ENCODE measurements at places on chromosomes 1 and 21.
A peak's percentile ranks its signal among the peaks of the same experiment; 100 is the strongest.

- no peak for DNase-seq
These were observed 30.0 kb downstream of the FAM78B start for GRCh38 chr1:166136699-166137401.

DNA sequence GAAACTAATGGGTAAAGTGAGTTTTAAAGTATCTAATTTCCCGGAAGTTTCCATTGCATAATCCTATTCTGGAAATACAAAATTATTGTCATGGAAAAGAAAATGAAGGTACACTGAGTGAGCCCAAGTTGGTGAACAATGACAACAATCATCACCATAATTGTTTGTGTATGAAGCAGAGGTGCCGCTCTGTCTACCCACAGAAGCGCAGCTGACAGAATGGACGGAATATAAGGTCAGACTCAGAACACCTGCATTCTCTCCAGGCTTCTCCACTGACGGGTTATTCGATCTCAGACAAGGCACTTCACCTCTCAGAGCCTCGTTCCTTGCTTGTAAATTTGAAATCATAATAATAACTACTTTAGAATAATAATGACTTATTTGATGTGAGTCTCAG, 99.1 kb upstream of the NGF start:
- no peak for DNase-seq

GRCh38 chr1:33548319-33548718, 75.9 kb downstream of the ZSCAN20 start:
- DNase-seq: no peak

GRCh38 chr1:115592264-115592663, 49.5 kb upstream of the VANGL1 start:
- no peak for DNase-seq

GRCh38 chr1:31902510-31902860, 35.7 kb downstream of the PTP4A2 start:
- DNase-seq: no peak

DNA sequence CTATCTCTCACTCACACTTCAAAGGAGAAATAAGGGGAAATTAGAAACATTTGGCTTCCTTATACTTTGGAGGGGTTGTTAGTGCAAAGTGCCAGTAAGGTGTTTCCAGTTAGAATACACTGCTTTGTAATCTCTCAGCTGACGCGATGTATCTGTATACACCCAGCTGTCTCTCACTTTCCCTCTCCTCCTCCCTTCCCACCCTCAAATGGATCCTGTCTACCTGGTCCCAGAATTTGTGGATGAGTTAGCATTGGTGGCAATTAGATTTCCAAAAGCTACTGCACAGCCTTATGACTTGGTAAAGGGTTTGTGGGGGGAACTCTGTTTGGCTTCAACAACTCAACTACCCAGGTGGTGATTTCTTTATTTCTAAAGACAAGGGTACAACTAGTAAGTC, 10.5 kb downstream of the ATP1B1 start:
- DNase-seq: no peak

DNA sequence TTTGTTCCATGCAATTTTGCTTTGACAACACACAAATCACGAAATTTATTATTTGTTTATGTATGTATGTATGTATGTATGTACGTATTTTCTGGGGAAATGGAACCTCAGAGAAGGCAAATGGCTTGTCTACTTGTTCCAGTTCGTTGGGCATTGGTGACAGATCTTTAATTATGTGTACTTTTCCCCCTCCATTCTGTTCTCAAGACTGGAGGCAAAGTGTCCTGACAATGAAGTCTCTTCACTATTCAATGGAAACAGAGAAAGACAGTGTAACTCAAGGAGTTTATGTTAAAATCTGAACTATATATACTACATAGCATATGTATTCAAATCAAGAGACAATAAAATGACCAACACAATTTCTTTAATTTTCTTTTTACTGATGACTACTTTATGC, 245.7 kb upstream of the PTBP2 start:
- no peak for DNase-seq

GRCh38 chr1:2373551-2374251, 17.7 kb downstream of the MORN1 start:
- DNase-seq: no peak

- no peak for DNase-seq
These were observed 279.9 kb downstream of the DNM3 start for GRCh38 chr1:172121081-172121717.

DNA sequence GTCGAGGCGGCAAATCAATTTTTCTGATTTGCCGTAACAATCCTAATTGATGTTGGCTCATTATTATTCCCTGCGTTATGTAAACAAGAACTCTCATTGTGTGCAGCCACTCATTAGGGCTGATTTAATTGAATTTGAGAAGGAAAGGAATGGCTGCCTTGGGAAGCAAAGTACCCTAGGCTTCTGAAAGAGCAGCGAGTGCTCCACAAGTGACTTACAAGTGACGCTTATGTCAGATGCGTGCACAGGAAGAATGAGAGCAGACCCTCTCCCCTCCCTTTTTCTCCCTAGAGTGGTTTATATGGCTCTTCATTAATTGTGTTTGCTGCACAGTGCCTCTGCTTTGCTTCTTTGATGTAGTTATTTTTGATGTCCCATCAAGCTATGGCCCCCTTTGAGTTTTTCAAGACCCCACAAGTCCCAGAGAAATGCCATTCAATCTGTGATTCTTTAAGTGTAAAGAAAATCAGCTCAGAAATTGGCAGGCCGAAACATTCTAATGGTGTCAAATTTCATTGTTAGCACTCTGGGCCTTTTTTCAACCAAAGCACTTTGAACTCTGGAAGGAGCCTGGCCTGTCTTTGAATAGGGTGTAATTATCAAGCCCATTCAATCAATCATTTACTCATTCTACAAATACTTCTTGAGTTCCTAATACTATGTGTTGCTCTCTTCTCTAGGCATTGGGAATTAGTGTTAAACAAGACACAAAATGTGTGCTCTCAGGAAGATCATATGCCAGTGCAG, 86.8 kb upstream of the VAV3 start:
- DNase-seq: no peak

- no peak for DNase-seq
These were observed 18.9 kb upstream of the PDXK start for GRCh38 chr21:43699933-43700599.

GRCh38 chr1:147539122-147539575, 2.2 kb upstream of the BCL9 start:
- peak; percentile 92 for DNase-seq

DNA sequence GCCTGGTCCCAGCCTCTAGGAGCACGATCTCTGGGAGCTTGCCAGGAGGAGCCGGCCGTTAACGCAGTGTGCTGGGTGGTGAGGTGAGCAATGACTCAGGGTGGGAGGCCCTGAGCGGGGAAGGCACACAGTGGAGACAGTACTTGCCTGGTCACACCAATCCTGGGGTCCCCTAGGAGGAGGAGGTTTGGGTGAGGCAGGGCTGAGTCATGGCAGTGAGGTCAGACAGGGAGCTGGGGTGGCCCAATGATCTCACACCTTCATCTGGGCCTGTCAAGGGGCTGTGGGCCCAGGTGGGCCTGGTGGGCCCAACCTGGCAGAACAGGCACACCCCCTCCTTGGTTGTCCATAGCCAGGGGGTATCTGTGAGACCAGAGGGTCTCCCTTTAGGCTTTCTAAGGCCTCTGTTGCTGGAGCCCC, 8.6 kb upstream of the EDN2 start:
- peak; percentile 29 for DNase-seq

- no peak for DNase-seq
These were observed 50.4 kb downstream of the NFIA start for GRCh38 chr1:61132645-61133334.

DNA sequence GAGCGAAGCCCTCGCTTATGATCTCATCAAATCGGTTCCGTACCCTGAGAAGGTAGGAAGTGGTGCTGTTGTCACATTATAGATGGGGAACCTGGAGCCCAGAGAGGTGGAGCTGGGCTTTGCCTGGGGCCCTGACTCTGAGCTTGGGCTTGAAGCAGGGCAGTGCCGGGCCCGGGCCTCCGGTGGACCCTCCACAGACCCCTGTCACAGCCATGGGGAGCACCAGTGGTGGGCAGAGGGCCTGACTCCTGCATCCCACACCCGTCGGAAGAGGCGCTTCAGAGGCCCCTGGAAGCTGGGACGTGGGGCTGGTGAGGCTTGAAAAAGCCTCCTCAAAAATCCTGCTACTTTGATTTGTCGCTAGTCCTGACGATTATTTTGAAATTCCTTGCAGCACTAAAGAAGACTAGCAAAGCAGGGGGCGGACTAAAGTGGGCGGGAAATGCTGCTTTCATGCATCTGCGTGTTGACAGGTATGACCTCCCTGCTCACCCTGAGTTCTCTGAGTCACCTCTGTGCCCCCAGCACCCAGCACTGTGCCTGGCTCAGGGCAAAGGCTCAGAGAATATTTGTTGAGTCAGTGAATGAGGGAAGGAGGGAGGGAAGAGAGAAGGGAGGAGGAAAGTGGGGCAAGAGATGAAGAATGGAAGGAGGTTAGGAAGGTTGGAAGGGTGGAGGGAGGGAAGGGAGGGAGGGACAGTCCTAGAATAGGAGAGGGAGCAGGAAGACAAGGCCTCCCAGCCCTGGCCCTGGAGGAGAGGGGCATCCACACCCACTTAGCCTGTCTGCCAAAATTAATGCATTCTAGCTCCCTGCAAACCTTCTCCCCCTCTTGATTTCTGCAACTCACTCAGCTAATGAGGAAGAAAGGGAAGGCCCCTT, 262.8 kb upstream of the VAMP3 start:
- no peak for DNase-seq

DNA sequence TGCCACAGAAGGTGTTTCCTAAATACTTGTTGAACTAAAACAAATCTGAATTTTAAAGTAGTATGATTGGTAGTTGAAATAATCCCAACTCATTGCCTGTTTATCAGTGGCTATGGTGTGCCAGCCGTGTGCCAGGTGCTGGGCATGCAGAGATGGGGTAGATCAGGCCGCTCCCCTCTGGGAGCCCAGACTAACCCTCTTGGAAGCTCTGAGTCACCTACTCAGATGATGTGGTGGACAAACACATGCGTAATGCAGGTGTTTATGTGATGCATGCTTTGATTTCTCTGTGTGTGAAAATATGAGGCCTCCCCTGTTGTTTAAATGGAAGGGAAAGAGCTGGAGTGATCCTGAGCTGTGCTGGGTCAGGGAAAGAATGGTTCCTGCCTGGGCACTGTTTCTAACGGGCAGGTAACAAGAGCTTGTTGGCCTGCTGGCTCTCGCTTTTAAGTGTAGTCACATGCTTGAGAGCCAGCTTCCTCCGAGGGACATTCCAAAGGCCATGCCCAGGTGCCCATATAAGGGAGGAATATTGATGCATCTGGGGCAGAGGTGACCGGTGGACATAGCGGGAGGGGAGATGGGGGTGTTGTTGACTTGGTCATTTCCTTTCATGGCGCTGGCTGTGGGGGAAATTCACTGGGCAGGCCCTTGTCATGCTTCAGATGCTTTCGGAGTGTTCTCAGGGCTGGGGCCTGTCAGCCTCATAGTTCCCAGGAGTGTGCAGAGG, 10.2 kb downstream of the MFN2 start:
- no peak for DNase-seq

DNA sequence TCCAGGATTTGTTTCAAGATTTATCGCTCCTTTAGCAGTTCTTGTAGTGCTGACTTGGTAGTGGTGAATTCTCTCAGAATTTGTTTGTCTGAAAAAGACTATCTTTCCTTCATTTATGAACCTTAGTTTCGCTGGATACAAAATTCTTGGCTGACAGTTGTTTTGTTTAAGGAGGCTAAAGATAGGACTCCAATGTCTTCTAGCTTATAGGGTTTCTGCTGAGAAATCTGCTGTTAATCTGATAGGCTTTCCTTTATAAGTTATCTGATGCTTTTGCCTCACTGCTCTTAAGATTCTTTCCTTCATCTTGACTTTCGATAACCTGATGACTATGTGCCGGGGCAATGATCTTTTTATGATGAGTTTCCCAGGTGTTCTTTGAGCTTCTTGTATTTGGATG, 28.9 kb downstream of the RPAP2 start:
- DNase-seq: no peak

GRCh38 chr1:207244409-207244801, 77.1 kb upstream of the CD55 start:
- no peak for DNase-seq
